ENCODE measurements at places on chromosomes 12 and 14. TPM values are rescaled to one million over a fixed set of nuclear protein-coding genes. Genes with fewer than 3 reads are reported as not detected.

The GALC gene
- total RNA-seq, result 47.8 TPM

The DPPA3 gene
- not detected for total RNA-seq

The SERPINA5 gene
- 8.8 TPM for total RNA-seq

The TRHDE gene
- total RNA-seq, result 4.1 TPM

The DAO gene
- total RNA-seq, result not detected

The SYNE3 gene
- 75.3 TPM for total RNA-seq

The ZFYVE1 gene
- total RNA-seq, result 22.4 TPM

The MIP gene
- total RNA-seq, result not detected

The MANSC4 gene
- not detected for total RNA-seq

The MMP19 gene
- 9.1 TPM for total RNA-seq

DNA sequence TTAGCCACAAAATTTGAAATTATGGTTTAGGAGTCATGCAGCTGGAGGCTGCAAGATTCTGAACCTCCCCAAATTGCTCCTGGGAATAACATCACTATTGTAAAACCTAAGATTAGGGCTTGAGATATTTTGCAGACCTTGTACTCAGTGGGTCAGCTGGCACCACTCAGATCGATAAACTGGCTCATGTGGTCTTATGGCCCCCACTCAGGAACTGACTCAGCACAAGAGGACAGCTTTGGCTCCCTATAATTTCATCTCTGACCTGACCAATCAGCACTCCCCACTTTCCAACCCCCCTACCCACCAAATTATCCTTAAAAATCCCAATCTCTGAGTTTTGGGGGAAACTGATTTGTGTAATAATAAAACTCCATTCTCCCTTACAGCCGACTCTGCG, 161.6 kb downstream of the BRMS1L start:
- no peak for DNase-seq

- DNase-seq, result no peak
These were observed 157.0 kb downstream of the TMEM117 start for GRCh38 chr12:43992856-43993255.

GRCh38 chr12:91722072-91722471, 423.6 kb downstream of the BTG1 start:
- no peak for DNase-seq

DNA sequence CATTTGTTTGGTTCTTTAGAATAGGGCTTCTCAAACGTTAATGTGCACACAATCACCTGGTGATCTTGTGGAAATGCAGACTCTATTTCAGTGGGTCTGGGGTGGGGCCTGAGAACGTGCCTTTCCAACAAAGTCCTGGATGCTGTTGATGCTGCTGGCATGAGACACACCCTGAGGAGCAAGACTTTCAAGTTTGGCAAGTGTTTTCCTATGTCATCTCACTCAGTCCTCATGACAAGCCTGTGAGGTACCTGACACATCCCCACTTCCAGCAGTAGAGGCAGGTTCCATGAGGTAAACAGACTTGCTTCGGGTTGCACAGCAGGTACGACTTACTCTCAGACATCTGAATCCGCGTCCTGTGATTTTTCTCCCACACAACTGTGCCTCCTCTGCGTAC, 147.1 kb downstream of the MYRFL start:
- DNase-seq, result no peak

- DNase-seq, result no peak
These were observed 9.1 kb downstream of the NTF3 start for GRCh38 chr12:5440978-5441377.

- no peak for DNase-seq
These were observed 912.9 kb downstream of the DIO2 start for GRCh38 chr14:79298373-79298772.

GRCh38 chr12:5442251-5443006, 10.5 kb downstream of the NTF3 start:
- DNase-seq, result no peak

GRCh38 chr14:20093442-20093841, 17.1 kb upstream of the OR4K17 start:
- no peak for DNase-seq

- DNase-seq, result no peak
These were observed 117.7 kb downstream of the PRKCH start for GRCh38 chr14:61438860-61439765.

DNA sequence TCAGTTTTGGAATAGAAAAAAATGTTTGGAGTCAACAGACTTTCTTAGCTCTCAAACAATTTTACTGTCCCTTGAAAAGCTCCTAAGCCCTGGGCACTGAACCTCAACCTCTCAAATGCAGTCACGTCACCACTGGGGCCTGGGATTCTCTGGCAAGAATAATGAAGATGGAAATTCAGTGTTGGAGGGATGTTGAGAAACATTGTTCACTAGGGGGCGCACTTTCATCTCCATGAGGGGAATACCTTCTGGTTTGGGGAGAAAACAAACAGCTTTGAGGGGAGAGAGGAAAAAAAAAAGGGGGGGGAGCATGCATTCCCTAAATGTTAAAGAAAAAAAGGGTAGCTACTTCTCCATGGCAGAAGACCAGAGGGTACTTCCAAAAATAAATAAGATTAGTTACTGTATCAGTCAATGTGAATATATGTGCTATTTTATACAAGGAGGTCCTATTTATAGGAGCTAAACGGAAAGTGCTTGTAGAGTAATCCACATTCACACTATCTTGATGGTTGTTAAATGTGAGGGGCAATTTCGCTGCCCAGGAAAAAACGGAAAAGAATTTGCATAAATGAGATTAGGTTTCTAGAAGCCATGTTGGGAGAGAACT, 5.8 kb upstream of the TBPL2 start:
- no peak for DNase-seq

GRCh38 chr14:68574906-68575305, 218.0 kb downstream of the ZFP36L1 start:
- DNase-seq, result no peak

- no peak for DNase-seq
These were observed 63.4 kb downstream of the APOBEC1 start for GRCh38 chr12:7602277-7602676.

DNA sequence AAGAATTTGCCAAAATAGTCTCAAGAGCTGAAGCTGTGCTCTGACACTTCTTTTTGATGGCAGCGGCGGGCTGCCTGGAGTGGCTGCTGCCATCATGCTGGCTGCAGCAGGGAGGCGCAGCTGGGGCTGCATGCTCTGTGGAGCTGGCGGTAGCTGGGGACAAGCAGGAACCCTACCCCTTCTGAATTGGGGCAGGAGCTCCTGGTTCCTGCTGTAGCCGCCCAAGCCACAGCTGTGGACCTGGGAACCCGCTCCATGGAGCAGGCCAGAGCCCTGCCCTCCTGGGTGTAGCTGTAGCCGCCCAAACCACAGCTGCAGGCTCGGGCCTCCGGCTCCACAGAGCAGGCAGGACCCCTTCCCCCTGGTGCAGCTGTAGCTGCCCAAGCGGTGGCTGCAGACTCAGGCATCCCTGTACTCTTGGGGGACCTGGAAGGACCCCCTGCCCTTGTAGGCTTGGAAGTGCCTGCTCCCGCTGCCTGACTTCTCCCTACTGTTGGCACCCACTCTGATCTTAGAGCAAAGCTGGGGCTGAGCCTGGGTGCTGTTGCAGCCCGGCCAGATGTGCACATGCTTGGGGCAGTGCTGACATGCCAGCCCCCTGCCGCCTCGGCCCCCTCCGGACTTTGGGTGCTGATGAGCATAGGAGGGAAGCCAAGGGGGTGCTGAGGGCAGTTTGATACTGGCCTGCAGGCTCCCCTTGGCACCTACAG, 33.3 kb downstream of the APAF1 start:
- no peak for DNase-seq

DNA sequence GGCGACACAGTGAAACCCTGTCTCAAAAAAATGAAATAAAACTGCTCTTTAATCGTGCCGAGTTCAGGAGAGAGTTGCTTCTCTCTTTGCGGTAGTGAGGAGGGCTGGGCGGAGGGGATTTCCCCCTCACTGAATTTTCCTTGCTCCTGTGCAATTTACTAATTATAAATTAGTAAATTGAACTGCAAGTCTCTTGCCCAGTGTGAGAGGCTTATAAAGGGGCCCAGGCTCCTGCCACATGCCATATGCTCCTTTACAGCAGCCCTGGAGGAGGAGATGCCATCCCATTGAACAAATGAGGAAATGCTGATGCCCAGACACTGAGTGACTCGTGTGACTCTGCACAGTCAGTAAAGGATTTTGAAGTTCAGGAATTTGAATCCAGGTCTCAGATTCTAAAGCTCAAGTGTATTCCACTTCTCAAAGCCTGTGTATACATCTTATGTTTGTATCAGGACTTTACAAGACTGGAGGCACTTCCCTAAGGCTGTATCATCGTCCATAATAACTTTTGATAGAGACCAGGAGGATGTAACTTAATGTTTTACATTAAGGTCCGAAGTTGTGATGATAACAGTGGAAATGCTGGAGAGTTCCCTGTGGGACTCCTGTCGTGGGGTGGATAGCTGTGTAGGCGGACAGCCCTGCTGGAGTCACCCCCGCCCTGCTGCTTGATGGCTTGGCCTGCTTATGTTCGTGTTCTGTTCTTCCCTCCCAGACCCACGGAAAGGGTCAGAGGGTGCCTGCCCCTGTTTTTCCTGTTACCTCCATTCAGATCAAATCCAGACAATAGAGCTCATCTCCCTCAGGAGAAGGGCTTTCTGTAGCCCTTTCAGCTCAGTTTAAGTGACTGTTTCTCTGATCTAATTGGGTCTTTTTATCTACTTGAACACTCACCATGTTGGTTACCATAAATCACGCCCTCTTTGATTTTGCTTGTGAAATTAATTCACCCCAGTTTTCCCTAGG, 13.9 kb downstream of the PELI2 start:
- no peak for DNase-seq

- no peak for DNase-seq
These were observed 142.3 kb upstream of the PARP11 start for GRCh38 chr12:4015225-4016091.

- no peak for DNase-seq
These were observed 17.1 kb downstream of the CCDC85C start for GRCh38 chr14:99586761-99587459.

Measured in sciatic nerve (tissue), 2 donors.